IPS DF 19.7 (cell line): ENCODE measurements at places on chromosomes 5 and 9.

- no peak for DNase-seq
These were observed 608.7 kb upstream of the FAM174A start for GRCh38 chr5:99926463-99926862.

DNA sequence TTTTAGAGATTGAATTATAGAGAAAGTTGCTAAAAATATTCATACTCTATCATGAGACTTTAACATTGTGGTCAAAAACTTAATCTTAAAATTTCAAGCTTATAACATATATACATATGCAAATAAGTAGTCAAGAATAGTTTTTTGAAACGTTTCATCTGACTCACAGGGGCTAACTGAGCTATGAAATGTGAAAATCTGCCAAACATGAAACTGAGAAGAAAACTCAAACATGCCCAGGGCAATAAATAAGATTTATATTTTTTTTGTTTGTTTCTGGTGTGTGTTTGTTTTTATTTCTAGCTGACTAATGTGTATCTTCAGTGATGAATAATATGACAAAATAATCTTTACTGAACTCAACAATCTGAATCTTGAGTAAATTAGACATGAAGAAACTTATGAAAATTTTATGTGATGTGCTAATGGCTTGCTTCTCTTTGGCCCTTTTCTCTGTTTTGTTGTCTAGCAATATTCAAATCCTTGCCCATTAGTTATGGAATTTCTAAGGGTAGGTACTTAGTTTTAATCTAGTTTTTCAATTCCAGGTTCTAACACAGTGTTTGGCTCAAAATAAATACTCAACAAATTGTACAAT, 99.9 kb downstream of the FAM174A start:
- no peak for DNase-seq

DNA sequence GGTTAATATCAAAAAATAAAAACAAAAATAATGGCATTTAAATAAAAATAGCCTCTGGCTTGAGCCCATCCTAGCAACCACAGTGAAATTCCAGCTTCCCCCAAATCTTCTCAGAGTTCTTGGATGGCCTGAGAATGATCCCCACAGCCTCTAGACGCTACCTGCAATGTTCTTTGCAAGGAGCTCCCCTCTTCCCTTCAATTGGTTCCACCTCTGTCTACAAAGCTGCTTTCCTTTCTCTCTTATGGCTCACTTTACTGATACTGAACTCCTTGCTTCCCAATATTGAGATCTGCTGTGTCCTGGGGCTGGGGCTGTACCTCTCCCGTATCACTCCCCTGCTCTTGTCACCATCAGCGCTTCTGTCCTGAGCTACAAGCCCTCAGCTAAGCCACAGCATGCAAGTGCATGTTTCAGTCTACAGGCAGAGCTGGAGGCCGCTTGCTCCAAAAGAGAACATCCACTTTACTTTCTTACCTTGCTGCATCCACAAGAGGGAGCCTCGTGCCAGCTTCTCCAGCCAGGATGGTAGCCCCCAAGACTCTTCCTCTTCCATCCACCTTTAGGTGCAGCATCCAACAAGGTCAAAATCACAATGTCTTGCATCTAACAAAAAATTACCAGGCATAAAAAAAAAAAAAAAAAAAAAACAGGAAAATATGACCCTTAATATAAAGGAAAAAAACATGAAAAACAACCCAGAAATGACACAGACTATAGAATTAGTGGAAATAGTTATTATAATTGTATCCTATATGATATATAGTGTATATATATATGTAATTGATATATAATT, 57.4 kb upstream of the PRSS3 start:
- DNase-seq = no peak

DNA sequence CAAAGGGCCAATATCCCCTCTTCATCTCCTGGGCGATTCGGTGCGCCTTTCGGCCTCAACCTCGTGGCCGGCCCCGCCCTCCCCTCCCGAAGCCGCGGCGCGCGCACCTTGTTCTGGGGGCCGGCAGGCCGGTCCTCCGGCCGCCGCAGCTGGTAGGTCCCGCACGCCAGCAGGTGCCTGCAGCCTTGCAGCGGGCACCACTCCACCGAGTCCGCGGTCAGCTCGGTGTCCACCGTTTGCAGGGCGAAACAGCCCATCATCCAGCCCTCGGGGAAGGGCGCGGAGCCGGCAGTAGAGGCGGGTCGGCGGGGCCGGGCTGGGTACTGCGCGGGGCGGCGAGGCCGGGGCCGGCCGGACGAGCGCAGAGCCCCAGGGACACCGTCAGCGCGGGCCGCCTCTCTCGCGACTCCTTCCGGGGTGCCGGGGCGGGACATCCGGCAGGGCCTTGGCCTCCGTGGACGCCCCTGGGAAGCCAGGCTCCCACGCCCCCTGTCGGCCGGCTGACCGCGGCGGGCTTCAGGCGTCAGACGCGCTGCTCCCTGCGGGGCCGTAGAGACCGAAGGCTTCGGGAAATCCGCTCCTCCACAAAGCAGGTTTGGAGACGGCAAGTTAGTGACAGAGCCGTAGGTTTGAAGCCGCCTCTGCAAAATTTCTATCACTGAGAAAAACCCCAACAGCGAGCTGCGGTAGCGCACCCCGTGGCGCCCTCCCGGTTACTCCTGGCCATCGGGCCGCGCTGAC, at the start of gene DPH7:
TSS of gene DPH7 (minus strand) at position 408 of the 741 bp plus-strand sequence. CDS start at position 260, 148 bp downstream.
- DNase-seq = peak; percentile 42

GRCh38 chr5:89299998-89300397, 417.0 kb upstream of the MEF2C start:
- DNase-seq = no peak

- no peak for DNase-seq
These were observed 121.2 kb downstream of the GCNT1 start for GRCh38 chr9:76580188-76580587.

- DNase-seq = no peak
These were observed 607.8 kb upstream of the PTGER4 start for GRCh38 chr5:40071870-40072269.

DNA sequence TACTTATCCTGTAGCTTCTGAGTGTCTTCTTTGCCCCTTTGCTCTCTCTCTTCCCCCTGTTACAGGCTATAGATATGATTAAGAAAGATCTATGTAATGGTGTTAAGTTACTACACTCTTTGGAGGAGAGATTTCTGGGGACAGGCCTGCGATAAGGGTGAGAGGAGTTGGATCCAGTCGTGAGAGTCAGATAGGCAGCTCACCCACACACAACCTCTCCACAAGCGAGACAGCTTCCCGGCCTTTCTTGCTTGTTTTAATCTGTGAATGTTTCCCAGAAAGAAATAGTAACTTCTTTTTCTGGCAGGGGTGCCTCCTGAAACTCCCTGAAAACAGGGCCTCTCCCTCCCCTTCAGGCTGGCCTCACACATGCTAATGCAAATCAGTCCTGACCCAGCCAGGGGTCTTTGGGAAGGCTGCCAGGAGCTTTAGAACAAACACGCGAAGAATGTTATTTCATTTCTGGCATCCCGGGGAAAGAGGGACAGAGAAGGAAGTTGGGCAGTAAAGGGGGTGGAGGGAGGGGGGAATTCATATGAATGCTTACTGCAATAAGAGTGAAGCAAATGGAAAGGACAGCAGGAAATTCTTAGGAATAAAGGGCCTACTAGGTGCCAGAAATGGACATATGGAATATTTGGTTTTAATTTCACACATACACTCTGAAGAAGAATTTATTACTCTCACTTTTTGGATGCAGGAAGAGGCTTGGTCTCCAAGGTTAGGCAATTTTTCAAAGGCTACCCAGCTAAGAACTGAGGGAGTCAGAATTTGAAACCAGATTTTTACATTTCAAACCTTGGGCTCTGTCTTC, 215.8 kb upstream of the TRIM32 start:
- DNase-seq = peak; percentile 90

GRCh38 chr5:4531756-4532704, 608.1 kb upstream of the ADAMTS16 start:
- no peak for DNase-seq

DNA sequence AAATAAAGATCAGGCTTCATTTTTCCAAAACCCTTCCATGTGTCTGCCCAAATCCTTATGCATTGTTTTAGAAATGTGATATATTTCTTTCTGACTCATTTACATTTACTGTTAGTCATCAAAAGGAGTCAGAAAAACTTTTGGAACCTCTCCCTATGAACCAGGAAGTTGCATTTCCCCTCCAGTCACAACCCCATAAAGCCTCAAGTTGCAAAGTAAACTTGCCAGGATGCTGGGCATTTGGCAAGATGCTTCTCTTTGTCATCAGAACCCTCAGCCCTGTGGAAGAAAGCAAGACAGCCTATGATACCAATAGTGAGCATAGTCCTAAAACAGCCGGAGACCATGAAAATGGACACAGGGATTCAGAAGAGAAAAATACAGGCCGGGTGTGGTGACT, 84.2 kb downstream of the MUSK start:
- DNase-seq = no peak

DNA sequence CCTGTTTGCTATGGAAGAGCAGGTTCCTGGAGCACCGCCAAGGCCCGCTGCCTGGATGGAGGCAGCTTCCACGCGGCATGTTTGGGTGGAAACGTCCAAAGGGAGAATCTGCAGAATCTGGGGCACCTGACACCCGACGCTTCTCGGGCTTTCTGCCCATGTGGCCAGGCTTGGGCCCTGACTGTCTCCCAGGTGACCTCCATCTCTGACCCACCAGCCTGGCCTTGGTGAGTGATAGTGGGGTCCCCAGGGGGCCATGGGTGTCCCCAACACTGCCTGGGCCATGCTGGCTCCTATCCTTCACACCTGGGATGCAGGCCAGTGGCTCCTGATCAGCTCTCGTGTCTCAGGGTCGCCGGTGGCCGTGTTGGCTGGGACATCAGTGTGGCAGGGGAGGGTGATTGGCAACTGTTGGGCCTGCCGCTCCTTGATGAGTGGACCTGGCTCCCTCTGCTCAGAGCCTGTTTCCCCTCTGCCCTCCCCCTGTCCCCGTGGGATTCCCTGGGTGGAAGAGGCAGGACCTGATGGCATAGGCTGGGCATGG, 34.0 kb downstream of the GLT6D1 start:
- no peak for DNase-seq

DNA sequence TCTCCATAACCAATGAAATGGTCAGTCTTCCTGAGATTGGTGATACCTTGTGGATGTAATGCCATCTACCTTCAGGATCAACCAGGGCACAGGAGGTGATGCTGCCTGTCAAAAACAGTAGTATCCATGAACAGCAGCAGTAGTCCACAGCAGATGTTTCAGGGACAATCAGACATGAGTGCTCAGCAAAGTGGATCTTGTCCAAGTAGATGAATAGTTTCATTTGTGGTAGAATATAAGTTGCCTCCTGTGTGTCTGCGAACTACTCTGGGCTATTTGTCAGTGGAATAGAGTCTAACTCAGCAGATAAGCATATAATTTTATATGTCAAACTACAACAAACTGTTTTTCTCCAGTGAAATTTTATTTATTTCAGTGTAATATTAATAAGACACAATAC, 1860.1 kb upstream of the ACO1 start:
- DNase-seq = no peak

DNA sequence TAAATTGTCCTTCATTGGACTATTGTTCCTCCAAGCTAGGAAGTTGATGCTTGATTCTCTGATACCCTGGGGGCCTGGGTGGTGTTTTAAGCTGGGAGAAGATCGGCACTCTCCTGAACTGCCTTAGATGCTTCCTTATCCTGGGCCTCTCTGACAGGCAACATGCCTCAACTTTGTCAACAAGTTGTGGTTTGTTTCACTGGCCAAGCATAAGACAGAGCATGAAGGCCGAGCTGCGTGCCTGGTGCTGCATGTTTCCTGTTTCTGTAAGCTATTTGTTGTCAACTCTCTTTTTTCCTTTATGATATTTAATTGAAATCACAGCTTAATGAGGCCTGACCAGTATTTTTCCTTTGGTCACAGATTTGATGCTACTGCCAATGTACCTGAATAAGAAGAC, 187.6 kb upstream of the TNC start:
- DNase-seq = no peak

- DNase-seq = no peak
These were observed 43.8 kb upstream of the CER1 start for GRCh38 chr9:14766299-14766698.

- DNase-seq = no peak
These were observed 61.2 kb upstream of the JAK2 start for GRCh38 chr9:4923580-4924544.

DNA sequence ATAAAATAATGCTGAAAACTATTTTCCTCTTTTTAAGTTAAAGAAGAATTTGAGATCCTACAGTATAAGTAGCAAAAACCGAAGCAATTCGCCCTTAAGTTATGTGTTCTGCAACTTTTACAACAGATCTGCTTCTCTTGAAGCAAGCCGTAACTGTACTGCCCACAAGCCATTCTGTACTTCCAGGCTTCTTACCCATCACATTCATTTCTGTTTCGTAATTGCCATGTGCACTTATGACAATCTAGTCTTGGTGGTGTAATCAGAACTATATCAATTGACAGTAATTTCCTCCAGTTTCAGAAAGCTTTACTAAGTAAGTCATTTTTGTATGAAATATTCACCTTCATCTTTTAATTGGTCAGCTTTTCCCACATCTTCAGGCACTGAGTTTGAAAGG, 13.8 kb downstream of the SGTB start:
- DNase-seq = no peak

DNA sequence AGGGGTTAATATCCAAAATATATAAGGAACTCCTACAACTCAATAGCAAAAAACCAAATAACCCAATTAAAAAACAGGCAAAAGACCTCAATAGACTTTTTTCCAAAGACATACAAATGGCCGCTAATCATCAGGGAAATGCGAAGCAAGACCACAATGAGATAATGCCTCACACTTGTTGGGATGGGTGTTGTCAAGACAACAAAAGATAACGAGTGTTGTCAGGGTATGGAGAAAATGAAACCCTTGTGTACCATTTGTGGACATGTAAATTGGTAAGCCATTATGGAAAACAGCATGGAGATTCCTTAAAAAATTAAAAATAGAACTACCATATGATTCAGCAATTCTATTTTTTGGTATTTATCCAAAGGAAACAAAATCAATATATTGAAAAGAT, 620.2 kb downstream of the ACTL7B start:
- DNase-seq = no peak

DNA sequence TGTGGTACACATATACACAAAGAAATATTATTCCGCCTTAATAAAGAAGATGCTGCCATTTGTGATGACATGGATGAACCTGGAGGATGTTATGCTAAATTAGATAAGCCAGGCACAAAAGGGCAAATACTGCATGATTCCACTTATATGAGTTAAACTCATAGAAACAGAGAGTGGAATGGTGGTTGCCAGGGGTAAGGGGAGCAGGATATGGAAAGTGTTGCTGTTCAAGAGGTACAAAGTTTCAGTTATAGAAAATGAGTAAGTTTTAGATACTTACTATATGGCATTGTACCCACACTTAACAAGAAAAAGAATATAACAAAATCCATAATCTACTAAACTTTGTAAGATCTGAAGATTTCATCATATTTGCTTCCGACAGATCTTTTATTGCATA, 252.2 kb downstream of the SYK start:
- no peak for DNase-seq

- no peak for DNase-seq
These were observed 5.0 kb upstream of the CKMT2 start for GRCh38 chr5:81228084-81228483.

GRCh38 chr9:35112257-35113020, 3.2 kb downstream of the ATOSB start:
- DNase-seq = no peak

DNA sequence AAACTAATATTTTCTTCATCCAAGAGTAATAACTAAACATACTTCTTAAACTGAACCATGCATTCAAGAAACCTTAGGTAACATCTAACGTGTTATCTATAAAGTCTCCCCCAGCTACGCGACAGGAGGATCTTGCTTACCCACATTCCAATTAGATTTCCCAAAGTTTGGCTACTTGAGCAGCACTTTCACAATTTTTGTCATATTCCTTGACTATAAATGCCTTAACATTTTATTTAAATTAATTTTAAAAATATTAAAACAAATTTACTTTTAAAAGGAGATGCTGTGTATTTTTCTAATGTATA, 25.3 kb upstream of the IFNE start:
- no peak for DNase-seq

- DNase-seq = no peak
These were observed 12.6 kb downstream of the QSOX2 start for GRCh38 chr9:136232969-136233368.
